ENCODE measurements at places on chromosomes 3 and 15.

DNA sequence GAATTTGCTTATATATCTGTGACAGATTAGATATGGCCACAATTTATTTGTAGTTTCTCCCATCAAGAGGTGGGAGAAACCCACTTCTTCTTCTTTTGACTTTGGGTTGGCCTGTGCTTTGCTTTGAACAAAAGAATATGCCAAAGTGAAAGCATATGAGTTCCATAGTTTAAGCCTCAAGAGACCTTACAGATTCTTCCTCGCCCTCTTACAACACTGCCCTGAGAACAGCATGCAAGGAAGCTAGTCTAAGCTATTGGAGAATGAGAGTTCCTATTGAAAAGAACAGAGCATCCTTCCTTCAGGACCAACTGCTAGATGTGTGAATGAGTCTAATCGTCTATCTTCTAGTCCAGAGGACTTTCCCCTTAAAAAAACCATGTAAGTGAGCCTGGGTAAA is 394.8 kb downstream of the TUSC7 start:
- no peak for DNase-seq

DNA sequence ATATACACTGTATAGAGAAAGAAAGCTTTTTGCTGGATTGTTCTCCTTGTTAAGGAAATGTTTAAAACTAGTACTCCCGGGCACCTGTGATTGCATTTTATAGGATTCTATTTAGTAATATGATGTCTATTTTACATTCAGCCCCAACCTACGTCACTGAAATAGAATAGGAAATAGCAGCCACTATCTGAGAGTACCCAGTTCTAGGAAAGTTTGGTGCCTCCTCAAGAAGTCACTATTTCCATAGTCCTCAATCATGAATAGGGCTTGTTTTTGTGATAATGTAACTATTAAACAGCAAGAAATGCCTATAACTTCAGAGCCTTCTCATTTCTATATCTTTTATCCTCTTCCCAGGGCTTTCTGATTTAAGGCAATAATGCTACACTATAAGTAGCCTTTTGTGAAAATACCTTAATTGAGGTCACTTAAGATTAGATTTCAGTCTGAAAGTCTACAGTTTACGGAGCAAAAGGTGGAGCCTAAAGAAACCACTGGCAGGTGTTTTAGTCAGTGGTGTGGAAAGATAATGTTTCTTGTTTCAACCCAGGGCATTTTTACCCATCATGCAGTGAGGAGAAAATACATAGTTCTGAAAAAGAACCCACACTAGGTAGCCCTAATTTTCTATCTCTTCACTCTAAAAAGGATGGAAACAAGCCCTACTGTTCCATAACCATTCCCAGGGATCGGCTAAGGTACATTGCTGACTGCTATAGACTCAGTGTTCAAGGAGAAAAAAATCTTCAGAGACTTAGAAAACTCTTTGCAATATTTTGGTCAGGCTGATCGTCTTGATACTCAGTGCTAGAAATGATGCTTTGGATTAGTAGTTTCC is 38.7 kb downstream of the TIGIT start:
- no peak for DNase-seq

DNA sequence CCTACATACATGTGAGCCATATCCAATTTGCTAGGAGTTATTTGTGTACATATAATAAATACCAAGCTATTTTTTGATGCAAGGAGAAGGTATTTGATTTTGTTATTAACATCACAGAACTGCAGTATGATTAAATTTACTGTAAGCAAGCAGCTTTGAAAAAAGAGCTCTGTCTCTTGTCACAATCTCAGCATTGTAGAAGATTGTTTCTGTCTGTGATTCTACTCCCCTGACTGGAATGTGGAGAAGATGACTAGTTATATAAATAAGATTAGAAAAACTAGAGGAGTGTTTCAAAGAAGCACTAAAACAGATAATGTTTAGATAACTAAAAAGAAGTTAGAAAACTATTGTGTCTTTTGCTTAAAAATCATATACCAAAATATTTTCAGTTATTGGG is 17.1 kb upstream of the DCBLD2 start:
- no peak for DNase-seq

DNA sequence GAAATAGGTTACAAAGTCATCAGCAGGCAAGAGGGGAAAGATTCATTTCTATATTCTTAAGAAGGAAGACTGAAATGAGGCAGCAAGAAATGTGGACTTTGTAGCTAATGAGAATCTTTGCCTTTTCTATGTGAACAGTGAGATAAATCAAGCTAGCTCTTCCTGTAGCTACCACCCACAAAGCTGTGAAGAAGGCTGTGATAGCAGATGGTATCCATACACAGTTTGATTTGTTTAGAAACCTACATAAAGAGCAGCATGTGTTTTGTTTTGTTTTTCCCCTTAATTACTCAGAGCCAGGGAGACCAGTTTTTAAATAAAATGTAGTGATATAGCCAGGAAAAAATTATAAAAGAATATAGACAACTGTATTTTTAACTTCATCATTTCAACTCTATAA is 45.5 kb downstream of the TEX9 start:
- no peak for DNase-seq

GRCh38 chr15:31487811-31488436 is 161.3 kb downstream of the KLF13 start:
- no peak for DNase-seq

DNA sequence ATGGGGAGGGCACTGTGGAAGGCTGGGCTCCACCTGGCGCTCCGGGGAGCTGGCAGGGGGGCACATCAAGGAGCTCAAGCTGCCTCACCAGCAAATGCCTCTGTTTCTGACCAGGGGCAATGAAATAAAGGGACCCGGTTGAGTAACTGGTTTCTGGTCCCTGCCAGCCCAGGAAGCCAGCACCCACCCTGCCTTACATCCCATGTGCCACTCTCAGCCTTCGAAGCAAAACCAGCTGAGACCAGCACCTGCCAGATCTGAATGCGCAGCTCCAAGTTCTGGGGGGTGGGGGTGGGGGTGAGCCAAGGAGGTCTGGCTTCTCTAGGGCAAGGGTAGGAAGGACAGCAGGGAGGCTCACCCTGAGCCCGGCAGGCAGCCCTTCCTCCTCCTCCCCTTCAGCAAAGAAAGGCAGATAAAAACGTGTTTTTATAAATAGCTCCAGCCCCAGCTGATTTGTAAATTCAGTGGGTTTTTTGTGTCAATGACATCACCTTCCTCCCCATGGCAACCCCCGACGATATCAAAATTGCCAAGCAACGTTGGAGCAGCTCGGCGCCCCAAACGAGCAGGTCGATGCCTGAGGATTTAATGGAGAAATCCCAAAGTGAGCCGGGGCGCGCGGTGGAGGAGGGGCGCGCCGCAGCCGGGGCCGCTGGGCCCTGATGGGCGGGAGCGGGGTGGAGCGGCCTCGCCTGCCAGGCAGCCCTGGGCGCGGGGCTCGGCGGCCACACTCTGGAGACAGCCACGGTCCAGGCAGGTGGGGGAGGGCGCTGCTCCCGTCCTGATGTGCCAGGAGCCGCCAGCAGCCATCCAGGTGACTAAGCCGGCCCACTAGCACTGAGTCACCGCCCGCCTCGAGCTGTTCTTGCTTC is at the start of gene PAK6:
PAK6 (plus strand) TSS at position 532 of the 872 bp plus-strand sequence. CDS start 25,723 bp downstream, outside the sequence.
- DNase-seq, result no peak

DNA sequence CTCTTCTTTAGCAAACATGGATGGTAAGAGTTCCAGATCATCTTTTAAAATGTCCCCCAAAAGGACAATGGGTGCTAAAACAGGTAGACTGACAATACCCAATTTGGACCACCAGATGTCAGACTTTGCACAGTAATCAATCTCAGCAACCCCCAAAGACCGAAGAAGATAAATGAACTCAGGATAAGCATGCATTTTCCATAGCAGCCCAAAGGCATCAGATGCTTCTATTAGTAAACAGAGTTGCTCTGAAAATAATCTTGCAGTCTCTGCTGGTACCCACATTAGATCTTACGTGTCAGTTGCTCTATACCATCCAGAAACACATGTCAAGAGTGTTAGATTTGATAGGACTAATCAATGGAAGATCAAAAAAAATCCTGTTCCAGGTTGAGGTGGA is 20.6 kb downstream of the MYH15 start:
- no peak for DNase-seq

GRCh38 chr3:20064387-20064786 is 24.1 kb downstream of the KAT2B start:
- no peak for DNase-seq

GRCh38 chr3:52019352-52020080 is 23.8 kb upstream of the RPL29 start:
- DNase-seq, result no peak

DNA sequence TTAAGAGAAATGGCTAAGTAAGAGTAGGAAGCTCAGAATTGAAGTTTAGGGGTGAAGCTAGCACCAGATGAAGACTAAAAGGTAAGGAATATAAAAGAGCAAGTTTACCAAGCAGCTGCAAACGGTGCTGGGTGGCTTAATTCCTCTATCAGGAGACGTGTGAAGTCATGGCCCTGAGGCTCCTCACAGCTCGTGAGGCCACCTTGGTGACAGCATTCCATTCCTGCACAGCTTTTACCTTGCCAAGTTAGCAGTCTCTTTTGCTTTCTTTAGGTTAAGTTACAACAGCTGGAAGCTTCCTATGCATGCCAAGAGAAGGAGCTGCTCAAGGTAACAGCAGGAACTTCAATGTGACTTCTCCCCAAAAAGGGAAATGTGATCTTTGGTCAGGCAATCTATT is 6.4 kb downstream of the TMCO5A start:
- no peak for DNase-seq

GRCh38 chr3:53668872-53669271 is 174.5 kb downstream of the CACNA1D start:
- no peak for DNase-seq

GRCh38 chr3:178172121-178172520 is 364.1 kb upstream of the KCNMB2 start:
- no peak for DNase-seq

DNA sequence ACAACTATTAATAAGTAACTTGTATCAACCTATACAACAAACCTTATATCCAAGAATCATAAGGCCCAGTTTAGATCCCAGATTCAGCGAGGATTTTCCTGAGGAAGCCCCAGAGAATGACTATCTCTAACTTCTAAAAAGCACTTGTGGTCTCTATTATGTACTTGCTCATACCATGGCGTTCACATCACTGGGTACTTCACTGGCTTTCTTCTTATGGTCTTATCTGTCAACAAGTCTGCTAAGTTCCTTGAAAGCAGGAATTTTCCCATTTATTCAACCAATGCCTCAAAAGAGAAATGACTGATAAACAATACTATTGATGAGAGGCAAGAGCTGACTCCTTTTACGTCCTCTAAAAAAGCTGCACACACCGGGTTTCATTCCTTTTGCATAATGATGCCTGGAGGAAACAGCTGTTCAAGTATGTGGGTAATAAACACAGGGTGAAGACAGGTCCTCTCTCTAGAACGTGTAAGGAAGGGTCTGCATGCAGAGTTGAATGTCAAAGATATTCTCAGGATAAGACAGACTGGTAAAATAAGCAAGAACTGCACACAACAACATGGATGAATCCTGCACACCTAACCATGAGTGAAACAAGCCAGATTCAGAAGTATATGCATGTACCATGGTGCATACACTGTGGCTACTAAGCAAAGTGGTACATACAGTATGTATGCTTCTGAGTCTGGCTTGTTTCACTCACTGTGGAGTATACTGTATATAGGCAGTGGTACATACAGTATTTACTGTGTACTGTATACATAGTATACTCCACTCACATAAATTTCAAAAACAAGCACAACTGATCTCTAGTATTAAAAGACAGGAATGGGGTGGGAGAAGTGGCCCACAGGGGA is 408.7 kb downstream of the SHQ1 start:
- no peak for DNase-seq

DNA sequence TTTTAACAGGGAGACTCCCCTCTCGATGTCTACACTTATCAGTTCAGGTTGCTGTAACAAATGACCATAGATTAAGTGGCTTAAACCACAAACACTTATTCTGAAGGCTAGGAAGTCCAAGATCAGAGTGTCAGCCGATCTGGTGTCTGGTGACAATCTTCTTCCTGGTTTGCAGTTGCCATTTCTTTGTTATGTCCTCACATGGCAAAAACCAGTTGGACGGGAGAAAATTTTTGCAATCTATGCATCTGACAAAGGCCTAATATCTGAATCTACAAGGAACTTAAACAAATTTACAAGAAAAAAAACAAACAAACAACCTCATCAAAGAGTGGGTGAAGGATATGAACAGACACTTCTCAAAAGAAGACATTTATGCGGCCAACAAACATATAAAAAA is 116.9 kb upstream of the FOXB1 start:
- DNase-seq, result no peak

GRCh38 chr3:149332771-149333170 is 665 bp downstream of the TM4SF18 start:
- no peak for DNase-seq

GRCh38 chr15:66698318-66698961 is 3.6 kb upstream of the SMAD6 start:
- DNase-seq, result no peak

DNA sequence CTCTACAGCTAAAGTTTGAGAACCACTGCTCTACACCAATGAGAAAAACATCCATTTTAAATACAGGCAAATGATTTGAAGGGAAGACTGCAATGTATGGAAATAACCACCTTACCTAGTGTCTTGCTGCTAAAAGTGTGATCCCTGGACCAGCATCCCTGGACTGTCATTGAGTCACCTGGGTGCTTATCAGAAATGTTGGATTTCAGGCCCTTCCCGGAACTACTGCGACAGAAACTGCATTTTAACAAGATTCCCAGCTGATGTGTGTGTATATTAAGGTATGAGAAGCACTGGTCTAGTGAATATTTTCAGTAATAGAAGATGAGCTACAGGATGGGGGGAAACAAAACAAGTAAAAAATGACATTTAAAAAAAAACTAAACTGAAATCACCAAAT is 324.1 kb downstream of the MECOM start:
- DNase-seq, result no peak

- DNase-seq, result no peak
Measured at GRCh38 chr3:189699885-189700284, 68.7 kb downstream of the TP63 start.

DNA sequence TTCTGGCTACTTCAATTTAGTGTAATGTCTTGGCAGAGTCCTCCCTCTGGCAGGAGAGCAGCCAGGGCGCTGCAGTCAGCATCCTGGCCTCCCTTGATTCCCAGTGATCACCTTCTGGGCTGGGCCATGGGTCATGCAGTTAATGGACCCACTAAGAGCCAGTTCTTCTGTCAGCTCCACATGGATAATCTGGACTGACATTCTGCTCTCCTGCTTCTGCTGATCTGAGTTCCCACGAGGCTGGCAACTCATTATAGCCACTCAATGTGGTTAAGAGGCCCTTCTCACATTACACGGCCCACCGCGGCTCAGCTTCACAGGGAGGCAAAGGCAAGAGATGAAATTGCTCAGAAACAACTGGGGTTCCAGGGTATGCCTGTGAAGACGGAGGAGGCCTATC is 94.0 kb downstream of the WDR76 start:
- DNase-seq, result no peak
